NCI-H1417 treated with DMSO at 0.1 percent for 48 hours (cell line): ENCODE measurements at places on chromosomes 16 and 17.
A peak's percentile ranks its signal among the peaks of the same experiment; 100 is the strongest.

- DNase-seq, result no peak
Observed at GRCh38 chr17:78154903-78155811, 9.0 kb downstream of the C17orf99 start.

- no peak for DNase-seq
Observed at GRCh38 chr16:66979011-66979717, 9.2 kb upstream of the CES4A start.

GRCh38 chr16:65323655-65324237 lies 201.9 kb upstream of the CDH11 start:
- no peak for DNase-seq

- DNase-seq, result no peak
Observed at GRCh38 chr16:50599494-50599893, 51.3 kb downstream of the NKD1 start.

- DNase-seq, result no peak
Observed at GRCh38 chr17:51258756-51259563, 889 bp downstream of the MBTD1 start.

DNA sequence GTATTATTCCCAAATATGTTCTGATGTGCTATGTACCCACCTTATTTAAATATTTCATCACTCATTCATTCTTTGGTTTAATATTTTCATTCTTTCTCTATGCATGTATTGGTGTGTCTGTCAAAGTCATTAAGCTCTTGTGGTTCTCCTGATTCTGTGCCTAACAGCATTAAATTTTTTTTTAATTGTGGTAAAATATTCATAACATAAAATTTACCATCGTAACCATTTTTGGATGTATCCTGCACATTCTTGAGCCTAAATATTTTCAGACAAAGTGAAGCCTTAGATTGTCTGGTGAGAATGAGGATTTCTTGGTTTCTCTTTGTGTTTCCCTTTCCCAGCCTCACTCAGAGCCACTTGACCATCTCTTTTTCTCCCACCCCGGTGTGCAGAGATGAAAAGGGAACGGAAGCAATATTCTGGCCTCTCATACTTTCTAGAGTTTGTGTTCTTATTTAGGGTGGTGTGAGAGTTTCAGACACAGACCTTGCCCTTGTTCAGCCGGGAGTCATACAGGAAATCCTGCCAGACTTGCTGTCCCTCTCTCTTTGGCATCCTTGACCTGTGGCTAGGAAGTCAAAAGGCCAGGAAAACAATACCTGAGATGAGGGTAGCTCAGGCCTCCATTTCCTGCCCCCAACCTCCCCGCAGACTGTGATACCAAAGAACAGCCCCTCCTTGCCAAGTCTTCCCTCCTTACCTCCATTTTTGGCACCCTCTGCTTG lies 4.9 kb downstream of the CCL5 start:
- DNase-seq, result no peak

- no peak for DNase-seq
Observed at GRCh38 chr17:82187500-82187899, 25.1 kb downstream of the CCDC57 start.

DNA sequence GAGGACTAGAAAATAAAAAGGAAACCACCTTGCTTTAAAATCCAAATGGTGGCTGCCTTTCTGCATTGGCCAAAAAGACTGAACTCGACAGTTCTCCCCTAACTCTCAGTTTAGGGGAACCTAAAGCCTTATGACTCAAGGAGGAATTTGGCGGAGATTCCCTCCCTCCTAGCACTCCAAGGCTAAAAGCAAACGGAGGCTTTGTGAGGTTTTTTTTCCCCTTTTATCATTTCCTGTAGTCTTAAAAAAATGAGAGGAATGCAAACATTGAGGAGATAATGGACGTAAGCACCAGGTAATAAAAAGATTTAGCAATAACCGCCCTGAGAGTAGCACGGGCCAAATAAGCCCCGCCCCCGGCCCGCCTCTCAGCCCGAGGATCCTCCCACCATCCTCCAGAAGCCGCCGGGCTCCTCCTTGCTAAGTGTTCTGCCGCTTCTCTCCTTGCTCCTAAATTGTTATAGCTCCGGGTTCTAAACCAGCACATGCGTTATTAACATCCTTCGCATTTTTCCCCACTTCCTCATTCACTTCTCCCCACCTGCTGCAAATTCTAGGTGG lies 5.8 kb upstream of the KIFC3 start:
- no peak for DNase-seq

- DNase-seq, result no peak
Observed at GRCh38 chr17:48219617-48220016, 112.1 kb downstream of the SNX11 start.

- DNase-seq, result no peak
Observed at GRCh38 chr17:61399131-61400065, at the start of gene TBX2. TSS of gene TBX2 (plus strand) at chr17:61399843. CDS start at chr17:61400177, 334 bp downstream.

GRCh38 chr16:85469929-85470590 lies 143.1 kb upstream of the GSE1 start:
- no peak for DNase-seq

GRCh38 chr17:4617590-4618351 lies 23.7 kb downstream of the ALOX15 start:
- no peak for DNase-seq

DNA sequence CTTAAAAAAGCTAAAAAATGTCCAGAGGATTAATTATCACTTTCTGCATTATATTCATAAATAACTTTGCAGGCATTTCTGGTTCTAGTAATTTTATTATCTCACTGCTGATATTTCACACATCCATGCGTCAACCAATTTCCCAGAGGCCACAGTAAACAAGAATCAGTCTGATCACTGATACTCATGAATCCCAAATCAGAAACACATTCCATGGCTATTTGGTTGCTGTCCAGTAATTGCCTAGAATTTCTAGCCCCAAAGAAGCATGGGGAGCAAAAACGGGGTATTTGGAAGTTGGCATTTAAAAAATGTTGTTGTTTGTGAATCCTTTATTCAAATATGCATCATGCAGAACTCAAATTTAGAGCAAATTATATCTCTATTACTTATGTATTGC lies 244.8 kb downstream of the CDH8 start:
- no peak for DNase-seq

DNA sequence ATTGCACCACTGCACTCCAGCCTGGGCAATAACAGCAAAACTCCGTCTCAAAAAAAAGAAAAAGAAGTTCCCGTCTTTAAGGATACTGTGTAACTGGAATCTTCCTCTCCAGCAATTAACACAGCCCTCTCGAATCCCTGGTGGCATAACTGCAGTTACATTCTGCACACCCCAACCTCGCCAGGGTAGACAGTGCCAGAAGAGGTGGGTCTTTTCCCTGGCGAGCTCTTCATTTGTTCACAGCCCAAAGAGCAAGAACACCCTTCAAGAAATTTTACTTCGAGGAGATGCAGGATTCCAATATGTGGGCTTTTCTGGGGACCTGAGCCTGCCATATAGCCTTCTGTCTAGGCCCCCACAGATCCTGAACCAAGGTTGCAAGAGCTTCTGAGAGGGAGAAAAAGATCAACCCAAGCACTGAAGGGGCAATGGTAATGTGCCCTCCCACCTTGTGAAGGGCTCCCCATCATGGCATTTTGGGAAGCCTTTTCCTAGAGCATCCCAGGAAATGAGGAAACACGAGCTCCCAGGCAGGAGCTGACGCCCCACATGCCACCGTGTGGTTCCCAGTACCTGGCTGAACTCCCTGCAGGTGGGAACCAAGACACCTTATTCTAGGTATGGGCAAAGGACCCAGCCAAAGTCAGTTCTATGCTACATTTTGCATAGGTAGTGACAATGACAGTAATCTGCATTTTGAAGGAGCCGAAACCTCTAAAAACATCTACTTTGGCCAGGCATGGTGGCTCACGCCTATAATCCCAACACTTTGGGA lies 26.9 kb downstream of the TK2 start:
- no peak for DNase-seq

DNA sequence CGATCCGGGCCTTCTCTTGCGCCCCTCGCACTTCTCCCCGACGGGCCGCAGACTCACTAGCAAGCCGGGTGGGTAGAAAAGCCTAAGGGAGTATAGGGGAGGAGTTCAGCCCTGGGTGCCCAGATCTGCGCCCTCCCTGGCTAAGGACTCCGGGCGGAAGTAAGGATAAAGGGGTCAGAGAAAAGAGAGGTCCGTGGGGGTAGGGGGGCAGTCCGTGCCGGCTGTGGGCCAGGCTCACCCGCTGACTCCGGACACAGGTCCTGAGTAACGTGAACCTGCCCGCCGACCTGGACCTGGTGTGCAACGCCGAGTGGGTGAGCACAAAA lies 1.8 kb downstream of the NAGS start:
- no peak for DNase-seq

DNA sequence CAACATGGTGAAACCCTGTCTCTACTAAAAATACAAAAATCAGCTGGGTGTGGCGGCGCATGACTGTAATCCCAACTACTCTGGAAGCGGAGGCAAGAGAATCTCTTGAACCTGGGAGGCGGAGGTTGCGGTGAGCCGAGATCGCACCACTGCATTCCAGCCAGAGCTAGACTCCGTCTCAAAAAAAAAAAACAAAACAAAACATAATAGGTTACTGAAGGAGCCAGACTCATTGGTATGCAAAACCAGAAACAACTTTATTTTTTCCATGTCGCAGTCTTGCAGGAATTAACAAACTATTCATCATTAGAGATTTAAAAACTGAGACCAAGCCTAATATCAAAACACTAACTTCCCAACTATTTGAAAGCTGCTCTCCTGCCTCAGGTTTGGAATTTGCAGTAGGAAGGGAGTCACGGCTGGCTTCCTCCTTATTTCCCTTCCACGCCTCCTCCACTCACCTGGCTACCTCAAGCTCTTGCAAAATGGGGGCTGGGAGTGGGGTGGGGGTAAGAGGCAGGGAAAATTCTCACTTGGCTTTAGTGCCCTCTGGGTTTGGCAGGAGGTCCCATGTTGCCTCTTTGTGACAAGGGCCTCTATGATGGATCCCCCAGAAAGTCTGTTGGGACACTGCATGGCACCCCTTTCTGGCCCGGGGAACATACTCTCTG lies 34.1 kb upstream of the MYH10 start:
- no peak for DNase-seq

DNA sequence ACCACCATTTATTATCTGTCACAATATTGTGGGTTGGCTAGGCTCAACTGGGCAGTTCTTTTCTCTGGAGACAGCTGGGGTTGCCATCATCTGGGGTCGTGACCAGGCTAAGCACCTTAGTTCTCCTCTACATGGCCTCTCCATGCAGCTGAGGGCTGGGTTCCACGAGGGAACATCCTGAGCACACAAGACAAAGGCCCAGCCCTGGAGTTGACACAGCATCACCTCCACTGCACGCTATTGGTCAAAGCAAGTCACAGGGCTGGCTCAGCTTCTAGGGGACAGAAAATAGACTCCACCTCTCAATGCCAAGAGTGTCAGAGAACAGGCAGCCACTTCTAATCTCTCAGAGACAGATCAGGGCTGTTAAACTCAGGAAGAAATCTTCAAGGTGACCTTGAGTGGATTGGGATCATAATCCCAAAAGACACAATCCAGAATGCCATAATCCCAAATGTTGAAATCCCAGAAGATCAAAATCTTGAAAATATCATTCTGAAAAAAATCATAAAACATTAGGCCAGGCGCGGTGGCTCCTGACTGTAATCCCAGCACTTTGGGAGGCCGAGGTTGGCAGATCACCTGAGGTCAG lies 13.0 kb upstream of the USP10 start:
- no peak for DNase-seq

- DNase-seq, result no peak
Observed at GRCh38 chr16:35200662-35201061, 1741.2 kb downstream of the TP53TG3F start.

GRCh38 chr17:45740553-45741330 lies 43.4 kb upstream of the CRHR1 start:
- DNase-seq, result no peak

DNA sequence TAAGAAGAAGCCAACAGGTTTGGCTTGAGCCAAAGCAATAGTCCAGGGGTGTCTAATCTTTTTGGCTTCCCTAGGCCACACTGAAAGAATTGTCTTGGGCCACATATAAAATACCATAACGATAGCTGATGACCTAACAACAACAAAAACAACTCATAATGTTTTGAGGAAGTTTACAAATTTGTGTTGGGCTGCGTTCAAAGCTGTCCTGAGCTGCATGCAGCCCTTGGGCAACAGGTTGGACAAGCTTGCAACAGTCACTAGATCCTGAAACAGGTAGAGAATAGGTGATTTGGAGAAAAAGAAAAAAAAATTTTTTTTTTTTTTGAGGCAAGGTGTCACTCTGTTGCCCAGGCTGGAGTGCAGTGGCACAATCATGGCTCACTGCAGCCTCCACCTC lies 4.5 kb downstream of the CRYBA1 start:
- no peak for DNase-seq

DNA sequence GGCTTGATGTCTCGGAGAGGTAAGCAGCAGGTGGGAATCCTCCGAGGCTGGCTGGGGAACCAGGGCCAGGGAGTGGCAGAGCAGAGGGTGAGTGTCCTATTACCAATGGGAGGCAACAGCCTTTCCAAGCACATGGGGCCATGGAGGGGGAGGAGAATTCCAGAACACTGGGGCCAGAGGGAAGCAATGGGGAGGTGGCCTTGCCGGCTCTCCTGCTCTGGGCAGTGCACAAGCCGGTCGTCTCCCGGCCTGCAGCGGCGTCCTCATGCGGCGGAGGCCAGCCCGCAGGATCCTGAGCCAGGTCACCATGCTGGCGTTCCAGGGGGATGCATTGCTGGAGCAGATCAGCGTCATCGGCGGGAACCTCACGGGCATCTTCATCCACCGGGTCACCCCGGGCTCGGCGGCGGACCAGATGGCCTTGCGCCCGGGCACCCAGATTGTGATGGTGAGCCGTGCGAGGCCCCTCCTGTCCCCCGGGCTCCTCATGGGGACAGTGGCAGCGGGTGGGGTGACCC lies 21.9 kb downstream of the SGSH start:
- no peak for DNase-seq

- no peak for DNase-seq
Observed at GRCh38 chr16:88713568-88714419, 7.5 kb downstream of the CTU2 start.

DNA sequence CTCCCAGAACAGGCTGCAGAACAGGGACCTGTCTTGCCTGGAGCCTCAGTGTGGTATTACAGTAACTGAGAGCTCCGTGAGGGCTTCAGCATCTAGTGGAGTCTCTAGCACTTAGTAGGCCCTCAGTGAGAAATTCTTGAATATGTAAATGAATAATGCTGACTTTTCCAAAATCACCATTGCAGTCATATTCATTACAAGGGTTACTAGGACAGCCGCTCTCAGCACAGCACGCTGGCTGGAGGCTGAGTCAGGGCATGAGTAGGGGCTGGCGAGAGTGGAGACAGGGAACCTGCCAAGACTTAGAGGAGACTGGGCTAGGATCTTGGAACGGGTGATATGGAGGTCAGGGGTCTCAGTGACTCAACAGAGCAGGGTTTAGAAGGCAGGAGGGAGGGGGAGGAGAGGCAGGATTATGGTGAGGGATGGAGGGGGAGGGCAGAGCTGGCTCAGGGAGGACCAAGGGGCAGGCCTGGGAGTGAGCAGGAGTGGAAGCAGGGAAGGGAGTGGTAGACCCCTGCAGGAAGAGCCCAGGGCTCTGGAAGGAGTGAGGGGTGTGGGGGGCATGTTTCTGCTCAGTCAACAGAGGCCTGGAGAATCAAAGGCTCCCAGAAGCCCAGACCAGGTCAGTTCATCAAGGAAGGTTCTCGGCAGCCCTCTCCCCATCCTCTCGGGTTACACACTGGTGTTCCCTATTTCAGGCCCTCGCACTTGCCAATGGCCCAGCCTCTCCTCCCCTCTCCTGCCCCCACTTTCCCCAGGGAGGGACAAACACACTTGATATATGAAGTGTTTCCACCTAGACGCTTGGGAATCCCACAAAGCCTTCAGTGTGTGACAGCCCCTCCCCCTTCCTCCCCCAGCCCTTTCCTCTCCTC lies 42.3 kb downstream of the FZD2 start:
- no peak for DNase-seq

- DNase-seq, result peak; percentile 21
Observed at GRCh38 chr16:28292731-28293600, 641 bp downstream of the SBK1 start.

- DNase-seq, result no peak
Observed at GRCh38 chr16:29848420-29849297, 14.4 kb downstream of the CDIPT start.
